D341Med (cell line): ENCODE measurements at places on chromosomes 1 and 21.

GRCh38 chr1:23999156-23999671 is 19.1 kb upstream of the SRSF10 start:
- no peak for DNase-seq

DNA sequence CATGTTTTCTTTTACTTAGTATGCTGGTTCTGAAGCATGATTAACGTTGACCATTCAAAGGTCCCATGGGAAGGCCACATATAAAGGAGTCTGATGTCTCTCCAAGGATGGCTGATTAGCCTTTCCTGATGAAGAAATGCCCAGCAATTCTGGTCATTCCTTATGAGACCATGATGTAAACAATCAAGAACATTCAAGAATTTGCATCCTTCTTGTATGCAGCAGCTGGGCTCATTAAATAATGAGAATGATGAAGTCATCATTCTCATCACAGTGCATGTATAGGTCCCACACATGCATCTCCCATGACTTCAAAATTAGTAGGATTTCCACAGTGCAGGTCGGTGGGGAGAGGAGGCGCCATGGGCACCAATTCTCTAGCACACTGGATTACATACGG is 85.4 kb downstream of the APP start:
- DNase-seq = no peak

GRCh38 chr1:231421971-231422797 is at the start of gene EGLN1:
TSS of gene EGLN1 (minus strand) at chr1:231422287. CDS start at chr1:231421888, 399 bp downstream.
- peak; percentile 98 for DNase-seq

- no peak for DNase-seq
Measured at GRCh38 chr1:101683561-101683960, 313.2 kb downstream of the OLFM3 start.

DNA sequence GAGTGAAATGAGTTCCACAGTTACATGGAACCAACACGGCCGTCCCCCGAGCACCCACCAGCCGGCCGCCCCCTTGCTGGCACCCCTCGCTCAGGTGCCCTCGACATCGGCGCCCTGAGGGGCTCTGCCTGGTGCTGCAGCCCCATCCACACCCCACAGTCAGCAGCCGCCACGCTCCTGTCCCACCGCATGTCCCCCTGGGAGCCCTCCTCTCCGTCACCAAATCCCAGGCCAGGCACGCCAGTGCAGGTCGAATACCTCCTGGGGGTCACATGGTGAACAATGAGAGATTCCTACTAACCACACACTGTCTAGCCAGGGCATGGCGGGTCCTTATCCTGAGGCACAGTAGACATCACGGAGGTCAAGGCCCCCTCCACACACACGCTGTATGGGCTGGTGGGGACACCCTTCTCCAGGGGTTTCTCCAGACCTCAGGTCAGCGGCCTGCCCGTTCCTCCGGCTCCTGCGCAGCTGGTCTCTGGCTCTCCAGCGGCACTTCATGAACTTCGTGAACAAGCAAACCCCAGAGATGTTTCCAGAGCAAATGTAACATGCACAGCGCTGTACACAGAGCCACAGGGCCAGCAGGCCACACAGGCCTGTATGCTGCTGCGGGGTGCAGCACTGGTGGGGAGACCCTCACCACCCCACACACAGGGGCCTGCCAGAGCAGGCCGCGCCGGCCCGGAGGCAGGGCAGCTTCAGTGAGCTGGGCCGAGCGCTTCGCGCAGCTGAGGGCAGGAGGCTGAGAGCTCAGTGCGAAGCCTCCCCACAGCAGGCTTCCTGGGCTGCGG is 21.8 kb downstream of the POFUT2 start:
- peak; percentile 15 for DNase-seq

DNA sequence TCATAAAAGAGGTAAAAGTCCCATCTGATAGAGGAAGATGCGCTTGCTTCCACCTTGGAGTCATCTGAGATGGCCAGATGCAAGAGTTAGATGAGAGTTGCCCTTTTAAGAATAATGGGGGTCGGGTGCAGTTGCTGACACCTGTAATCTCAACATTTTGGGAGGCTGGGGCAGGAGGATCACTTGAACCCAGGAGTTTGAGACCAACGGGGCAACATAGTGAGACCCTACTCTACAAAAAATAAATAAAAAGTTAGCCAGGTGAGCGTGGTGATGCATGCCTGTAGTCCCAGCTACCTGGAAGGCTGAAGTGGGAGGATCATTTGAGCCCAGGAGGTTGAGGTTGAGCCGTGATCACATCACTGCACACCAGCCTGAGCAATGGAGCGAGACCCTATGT is 13.5 kb upstream of the TEDDM1 start:
- no peak for DNase-seq

DNA sequence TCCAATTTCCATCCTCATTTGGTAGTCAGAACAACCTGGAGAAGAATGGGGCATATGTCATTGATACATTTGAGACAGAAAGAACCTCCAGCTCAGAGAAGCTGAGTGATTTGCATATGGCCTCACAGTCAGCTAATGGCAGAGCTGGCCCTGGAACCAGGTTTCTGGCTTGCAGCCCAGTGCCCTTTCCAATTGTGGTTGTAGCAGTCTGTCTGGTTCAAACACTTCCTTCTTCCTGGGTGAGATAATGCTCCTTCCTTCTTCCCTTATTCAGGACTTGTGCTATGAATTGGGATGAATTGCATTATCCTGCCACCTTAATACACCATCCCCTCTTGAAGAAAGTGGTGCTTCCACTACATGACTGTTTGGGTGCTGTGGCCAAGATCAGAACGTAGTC is 24.2 kb downstream of the SLC5A9 start:
- DNase-seq = no peak

GRCh38 chr1:209899948-209900347 is 38.1 kb upstream of the SYT14 start:
- DNase-seq = peak; percentile 69

DNA sequence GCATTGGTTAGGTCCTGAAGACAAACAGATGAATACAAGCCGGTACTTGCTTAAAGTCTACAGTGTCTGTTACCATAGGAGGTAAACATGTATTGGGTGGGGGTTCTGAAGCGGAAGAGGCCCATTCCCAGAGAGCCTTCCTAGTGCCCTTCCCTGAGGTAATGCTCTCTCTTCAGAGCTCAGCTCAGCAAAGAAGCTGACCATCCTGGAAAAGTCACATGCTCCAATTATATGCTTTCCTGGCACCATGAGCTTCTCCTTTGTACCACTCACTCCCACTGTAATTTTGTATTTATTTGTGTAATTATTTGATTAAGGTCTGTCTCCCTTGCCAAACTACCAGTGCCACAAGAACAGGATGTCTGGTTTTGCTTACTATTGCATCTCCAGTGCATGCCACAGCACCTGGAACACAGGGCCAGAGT is 42.0 kb downstream of the RAB3B start:
- DNase-seq = no peak

- DNase-seq = no peak
Measured at GRCh38 chr1:6852136-6852890, 67.1 kb downstream of the CAMTA1 start.

DNA sequence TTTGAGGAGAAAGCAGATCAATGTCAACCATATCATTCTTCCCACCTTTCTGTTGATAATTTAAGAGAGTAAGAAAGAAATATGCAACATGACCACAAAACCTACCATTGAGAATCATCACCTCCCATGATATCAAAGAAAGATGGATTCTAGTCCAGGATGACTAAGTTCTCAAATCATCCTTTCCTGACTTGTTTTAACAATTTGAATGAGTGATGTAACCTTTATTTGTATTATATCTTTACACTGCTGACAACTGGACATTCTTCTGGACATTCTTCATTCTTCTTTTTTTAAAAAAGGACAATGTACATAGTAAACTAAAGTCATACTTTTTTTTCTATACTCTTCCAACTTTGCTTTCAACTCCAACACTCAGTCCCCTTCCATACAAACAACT is 9.5 kb downstream of the PSMB4 start:
- DNase-seq = no peak

DNA sequence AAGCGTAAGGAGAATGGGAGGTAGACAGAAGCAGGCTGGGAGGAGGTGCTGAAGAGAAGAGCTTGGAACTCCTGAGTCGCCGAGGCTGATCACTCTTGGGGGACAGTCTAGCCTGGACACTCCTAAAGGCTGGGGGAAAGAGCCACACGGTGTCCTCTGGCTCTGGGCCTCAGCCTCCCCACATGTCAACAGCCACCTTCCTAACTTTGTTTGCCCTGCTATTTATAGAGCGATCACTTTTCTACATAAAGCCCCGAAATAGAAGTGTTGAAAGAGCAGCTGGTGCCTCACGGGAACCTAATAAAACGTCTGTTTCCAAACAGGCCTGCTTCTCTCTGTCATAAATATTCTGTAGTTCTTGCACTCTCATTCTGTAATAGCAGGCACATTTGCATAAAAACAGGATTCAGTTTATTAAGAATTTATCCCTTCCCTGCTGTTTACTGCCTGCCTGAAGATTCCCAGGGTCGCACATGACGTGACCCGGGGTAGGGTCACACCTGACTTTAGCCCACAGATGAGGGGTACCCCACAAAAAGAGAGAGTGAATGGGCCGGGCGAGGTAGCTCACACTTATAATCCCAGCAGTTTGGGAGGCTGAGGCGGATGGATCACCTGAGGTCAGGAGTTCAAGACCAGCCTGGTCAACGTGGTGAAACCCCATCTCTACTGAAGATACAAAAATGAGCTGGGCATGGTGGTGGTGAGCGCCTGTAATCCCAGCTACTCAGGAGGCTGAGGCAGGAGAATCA is 212.5 kb downstream of the TOMM20 start:
- DNase-seq = no peak

- DNase-seq = no peak
Measured at GRCh38 chr1:218964471-218965185, 209.1 kb upstream of the LYPLAL1 start.

DNA sequence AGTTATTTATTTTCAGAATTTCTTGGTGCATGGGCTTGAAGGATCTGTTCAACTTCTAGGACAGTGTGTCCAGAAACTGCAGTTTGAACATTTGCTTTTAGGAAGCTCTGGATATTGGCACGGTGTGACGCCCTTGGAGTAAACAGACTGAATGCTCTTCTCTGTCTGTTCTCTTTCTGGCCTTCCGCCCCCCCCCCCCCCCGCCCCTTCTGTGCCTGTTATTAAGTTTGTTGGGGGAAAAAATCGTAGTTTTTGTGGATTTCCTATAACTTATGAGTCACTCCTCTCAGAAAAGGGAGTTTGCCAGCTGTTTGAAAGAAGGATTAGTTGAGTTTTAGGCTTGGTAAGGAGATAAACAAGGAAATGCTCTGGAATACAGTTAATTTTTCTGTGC is 1.2 kb downstream of the KCTD3 start:
- peak; percentile 46 for DNase-seq

DNA sequence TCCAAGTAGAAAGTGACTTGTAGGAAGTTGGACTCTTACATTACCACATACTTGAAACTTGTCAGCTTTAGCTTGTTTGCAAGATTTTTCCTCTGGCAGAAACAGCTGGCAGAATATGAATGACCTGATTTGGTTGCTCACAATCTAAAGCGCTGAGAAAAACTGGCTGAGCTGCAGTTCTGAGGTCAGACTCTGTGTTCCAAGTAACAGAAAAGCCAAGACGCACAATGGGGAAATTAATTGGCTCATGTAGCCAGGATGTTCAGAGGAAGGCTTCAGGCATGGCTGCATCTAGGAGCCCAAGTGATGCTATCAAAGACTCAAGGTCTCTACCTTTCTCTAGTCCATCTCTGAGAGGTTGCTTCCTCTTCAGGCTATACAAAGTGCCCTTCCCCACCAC is 27.0 kb downstream of the ALPL start:
- no peak for DNase-seq

GRCh38 chr1:113929750-113930498 is 800 bp downstream of the HIPK1 start:
- no peak for DNase-seq

- DNase-seq = no peak
Measured at GRCh38 chr1:20686883-20687725, 25.9 kb upstream of the DDOST start.

- no peak for DNase-seq
Measured at GRCh38 chr1:11753555-11754208, 8.3 kb upstream of the C1orf167 start.

DNA sequence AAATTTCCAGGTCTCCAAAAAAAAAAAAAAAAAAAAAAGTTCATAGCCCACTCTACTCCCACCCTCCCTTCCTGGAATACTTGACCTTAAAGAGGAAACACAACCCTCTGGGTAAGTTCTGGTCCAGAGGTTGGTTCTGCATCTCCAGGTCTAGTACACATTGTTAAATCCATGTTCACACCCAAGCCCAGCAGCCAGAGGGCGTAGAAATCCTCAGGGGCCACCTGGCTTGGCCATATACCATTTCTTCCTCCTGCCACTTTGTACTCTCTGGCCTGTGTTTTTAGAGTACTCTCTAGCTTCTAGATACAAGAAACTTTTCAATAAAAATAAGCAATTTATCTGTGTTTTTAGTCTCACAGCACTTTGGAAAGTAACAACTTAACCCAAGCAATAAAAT is 89.3 kb downstream of the PHTF1 start:
- no peak for DNase-seq

GRCh38 chr1:145972580-145972979 is 8.1 kb downstream of the POLR3GL start:
- no peak for DNase-seq

GRCh38 chr1:57158604-57158998 is 192.8 kb upstream of the C8B start:
- no peak for DNase-seq

DNA sequence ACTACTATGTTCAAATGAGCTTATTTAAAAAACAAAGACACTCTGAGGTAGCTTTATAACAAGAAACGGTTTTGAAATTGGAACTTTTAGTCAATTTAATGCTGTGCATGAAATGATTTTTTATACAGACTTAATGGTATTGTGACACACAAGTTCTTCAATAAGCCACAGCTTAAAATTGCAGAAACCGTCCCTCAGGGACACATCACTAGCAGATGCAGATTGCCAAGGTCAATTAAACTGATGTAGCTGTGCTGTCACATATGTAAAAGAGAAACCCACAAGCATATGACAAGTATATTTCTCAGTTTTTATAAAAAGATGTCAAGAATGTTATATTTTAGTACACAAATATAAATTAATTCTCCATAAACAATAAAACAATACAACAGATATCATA is 366.9 kb downstream of the DPYD start:
- DNase-seq = peak; percentile 17

GRCh38 chr1:208110296-208110695 is 133.9 kb downstream of the PLXNA2 start:
- no peak for DNase-seq

- DNase-seq = no peak
Measured at GRCh38 chr1:203516184-203516583, 22.2 kb downstream of the OPTC start.

- no peak for DNase-seq
Measured at GRCh38 chr1:198030682-198031081, 113.5 kb downstream of the LHX9 start.

DNA sequence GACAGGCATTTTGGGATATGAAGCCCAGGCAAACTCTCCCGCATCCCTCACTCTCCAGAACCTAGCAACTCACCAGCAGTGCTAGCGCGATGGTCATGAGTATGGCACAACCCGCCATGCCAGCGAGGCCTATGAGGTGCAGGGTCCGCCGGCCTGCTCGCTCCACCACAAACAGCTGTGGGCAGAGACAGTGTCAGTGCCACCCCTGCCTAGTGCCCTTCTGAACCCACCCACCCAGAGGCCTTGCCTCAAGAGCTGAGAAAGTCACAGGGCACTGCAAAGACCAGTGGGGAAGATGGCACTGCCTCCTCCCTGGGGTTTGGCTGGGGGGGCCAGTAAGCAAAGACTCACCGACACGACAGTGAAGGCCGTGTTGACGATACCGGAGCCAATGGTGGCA is 29.8 kb downstream of the SLC2A1 start:
- no peak for DNase-seq

GRCh38 chr1:78280626-78281025 is 210.1 kb upstream of the PTGFR start:
- DNase-seq = no peak
